ENCODE measurements at places on chromosomes 1 and 21. TPM values are rescaled to one million over a fixed set of nuclear protein-coding genes. Genes with fewer than 3 reads are reported as not detected.
A peak's percentile ranks its signal among the peaks of the same experiment; 100 is the strongest.

DNA sequence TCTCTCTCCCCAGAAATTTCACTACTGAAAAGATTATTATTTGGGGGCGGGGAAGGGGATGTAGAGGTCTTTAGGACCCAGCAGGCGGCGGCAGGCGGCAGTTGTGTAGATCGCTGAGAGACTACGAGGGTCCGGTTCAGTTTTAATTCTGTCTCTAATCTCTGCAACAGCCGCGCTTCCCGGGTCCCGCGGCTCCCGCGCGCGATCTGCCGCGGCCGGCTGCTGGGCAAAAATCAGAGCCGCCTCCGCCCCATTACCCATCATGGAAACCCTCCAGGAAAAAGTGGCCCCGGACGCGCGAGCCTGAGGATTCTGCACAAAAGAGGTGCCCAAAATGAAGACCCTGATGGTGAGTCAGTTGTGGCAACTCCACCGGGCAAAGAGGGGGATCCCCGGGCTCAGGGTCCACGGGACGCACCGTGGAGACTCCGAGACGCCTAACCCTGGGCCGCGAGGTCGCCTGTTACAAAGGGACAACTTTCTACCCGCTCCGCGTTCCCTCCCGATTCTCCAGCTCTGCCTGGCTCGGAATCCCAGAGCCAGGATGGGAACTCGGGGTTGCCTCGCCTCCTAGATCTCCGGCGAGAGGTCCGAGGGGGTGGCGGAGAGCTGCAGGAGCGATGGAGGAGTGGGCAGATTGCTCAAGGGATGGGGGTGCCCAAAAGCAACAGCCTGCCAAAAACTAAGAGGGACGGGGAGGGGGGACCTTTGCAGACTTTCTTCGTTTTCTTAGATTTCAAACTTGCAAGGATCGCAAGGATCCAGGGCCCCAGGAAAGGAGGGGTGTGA is at the start of gene ST6GALNAC5:
Gene ST6GALNAC5 (plus strand): TSS at position 139 of the 789 bp plus-strand sequence.
- DNase-seq, result peak; percentile 16

DNA sequence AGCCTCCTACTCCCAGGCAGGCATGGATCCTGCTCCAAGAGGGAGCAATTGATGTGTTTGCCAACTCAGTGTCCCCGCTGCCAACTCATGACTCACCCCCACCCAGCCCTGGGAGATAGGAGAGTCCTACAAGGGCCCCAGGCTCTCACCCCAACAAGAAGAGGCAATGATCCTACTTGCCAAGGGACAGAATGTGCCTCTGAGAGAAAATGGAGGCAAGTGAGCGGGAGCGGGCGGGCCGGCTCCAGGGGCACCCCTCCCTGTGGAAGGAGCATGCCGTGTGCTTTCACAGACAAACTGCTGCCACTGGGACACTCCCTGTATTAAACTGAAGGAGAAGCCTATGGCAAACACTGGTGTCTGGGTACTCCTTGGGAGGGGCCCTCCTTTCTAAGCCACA is 16.7 kb downstream of the PKP1 start:
- no peak for DNase-seq

DNA sequence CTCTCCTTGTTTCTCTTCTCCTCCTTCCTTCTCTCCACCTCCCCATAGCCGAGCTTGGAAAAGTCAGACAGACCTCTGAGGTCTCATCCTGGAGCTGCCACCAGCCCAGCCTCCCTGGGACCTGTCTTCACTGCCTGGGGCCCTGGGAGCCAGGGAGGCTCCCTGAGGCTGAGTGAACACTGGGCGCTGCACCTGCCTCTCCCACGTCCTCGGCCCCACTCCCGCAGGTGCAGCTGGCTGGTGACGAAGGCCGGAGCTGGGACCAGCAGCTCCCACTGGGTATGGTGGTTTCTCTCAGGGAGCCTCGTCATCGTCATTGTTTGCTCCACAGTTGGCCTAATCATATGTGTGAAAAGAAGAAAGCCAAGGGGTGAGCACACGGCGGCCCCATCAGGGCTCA is 5.3 kb downstream of the TNFRSF14 start:
- DNase-seq, result no peak

- no peak for DNase-seq
These were observed 8.3 kb upstream of the PADI1 start for GRCh38 chr1:17196496-17197185.

DNA sequence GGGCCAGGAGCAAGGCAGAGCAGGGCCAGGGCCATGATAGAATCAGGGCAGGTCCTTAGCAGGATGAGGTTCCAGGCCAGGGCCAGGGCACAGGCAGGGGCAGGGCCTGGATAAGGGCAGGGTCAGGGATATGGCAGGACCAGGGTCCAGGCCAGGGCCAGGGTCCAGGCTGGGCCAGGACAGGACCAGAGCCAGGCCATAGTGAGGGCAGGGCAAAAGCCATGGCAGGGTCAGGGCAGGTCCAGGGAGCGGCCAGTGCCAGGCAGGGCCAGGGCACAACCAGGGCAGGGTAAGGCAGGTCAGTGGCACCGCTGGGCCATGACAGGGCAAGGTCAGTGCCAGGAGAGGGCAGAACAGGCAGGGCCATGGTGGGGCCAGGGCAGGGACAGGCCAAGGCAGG is 152.2 kb downstream of the LIPI start:
- DNase-seq, result no peak

- DNase-seq, result no peak
These were observed 552.6 kb downstream of the MRPL39 start for GRCh38 chr21:25054689-25055088.

GRCh38 chr1:234533975-234534876 is 55.2 kb upstream of the TARBP1 start:
- peak; percentile 74 for DNase-seq

DNA sequence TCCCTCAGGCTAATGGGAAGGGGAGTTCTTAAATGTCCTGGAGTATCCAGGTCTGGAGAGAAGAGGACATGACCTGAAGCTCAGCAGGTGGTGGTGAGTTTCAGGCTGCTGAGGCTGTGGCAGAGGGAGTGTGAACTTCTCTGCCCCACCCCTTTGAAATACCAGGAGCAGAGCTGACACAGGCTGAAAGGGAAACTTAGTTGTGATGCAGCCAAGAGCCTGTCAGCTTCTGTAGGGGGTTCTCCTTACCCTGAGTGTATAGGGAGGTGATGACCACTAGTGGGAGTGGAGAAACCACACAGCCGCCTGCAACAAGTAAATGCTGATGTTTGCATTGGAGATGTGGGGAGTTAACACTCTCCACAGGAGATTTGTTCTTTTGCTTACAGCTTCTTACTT is 152.3 kb downstream of the FCRL5 start:
- no peak for DNase-seq

GRCh38 chr1:114344656-114345055 is 166.3 kb downstream of the TRIM33 start:
- no peak for DNase-seq

DNA sequence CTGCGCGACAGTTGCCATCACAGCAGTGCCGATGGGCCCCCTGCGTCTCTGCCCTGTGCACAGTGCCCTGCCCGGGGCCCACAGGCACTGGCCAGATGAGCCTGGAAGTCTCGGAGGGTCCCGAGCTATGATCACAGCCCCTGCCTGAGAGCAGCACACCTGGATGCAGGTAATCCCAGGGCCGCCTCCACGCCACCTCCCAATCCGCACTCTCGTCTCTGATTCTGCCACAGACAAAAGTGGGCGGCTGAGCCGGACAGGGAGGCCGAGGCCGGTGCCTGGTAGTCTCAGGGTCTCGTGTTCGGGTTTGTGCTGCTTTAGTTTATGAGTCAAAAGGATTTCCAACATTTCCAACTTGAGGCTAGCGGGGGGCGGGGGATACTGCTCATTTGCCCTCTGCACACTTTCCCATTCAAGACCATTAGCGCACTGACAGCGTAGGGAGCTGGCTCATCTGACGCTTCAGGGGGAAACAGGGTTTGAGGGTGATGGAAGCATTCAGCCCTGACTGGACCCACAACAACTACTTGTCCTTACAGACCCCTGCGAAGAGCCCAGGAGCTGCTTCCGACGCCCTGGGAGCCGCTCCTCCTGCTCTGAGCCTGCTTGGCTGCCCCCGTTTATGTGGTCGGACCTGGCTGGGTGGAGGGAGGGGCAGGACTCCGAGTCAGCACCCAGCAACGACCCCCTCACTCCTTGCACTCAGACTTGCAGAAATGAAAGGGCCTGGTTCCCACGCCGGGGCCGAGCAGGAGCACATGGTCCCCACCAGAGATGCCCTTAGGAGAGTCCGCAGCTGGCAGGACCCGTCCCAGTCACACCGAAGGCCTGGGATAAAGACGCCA is 1.8 kb upstream of the TTC34 start:
- no peak for DNase-seq

DNA sequence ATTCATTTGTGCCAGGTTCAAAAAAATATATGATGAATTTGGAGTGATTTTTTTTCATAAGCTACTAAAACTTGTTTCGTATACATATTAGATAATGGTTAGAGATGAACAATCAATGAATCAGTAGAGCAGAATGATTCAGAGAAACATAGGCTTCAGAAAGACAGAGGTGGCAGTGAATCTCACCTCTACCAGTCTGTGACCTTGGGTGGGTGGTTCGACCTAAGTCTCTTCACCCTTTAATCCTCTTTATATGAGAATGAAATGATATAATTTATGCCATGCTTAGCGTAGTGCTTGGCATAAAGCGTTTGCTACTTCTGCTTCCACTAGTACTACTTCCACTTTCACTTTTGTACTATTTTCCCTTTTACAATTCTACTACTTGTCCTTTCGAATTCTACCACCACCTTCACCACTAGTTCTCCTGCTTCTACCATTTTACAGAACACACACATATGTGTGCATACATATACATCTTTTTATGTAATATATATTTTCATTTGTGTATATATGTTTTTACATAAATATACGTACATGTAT is 45.1 kb downstream of the FYB2 start:
- DNase-seq, result no peak

DNA sequence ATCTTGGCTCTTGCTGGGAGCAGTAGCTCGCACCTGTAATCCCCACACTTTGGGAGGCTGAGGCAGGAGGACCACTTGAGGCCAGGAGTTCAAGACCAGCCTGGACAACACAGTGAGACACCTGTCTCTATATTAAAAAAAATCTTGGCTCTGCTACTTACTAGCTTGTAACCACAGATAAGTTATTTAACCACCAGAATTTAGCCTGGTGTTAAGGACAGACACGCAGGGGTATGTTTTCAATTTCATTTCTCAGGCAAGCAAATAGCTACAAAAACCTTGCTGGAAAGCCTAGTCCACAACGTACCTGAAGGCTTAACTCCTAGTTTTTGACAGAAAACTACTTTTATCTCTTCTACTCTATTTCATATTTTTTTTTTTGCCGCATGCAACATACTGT is 24.8 kb upstream of the GFI1 start:
- DNase-seq, result no peak

- no peak for DNase-seq
These were observed 14.8 kb upstream of the PTPRC start for GRCh38 chr1:198623752-198624647.

DNA sequence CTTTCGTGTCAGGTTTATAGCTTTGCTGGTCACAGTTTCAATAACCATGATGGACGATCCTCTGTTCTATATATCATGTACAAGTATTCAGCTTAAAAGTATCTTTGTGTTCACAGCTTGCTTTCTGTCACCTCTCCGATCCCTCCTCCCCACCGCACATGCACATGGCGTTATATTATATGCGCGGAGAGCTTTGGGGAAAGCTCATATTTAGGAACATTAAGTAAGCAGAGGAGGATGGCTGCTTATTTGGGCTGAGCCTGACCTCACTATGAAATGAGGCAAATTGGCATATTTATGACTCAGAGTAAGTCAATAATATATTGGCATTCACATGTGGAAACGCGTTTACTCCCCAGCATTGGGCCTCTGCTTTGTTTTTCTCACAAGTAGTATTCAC is 360.5 kb downstream of the HLX start:
- no peak for DNase-seq

GRCh38 chr1:65423884-65424572 is 3.6 kb downstream of the LEPR start:
- DNase-seq, result peak; percentile 89

DNA sequence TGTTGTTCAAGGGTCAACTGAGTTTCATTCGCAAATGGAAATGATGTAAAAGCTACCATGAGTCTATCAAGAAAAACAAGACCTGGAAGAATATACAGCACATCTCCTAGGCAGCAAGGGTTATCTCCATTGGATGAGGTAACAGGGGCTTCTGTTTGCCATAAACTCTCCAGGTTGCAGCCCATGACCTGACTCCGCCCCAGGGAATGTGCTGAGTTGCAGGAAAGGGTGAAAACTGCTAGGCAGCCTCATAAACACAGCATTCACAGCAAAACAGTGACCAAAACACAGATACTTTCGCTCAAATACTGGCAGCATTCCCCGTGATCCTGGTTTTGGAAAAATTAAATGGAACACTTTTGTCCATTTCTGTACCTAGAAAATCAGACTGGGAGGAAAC is 20.2 kb upstream of the ACTA1 start:
- no peak for DNase-seq

- peak; percentile 28 for DNase-seq
These were observed 24.8 kb upstream of the KCNE1 start for GRCh38 chr21:34536820-34537219.

- DNase-seq, result peak; percentile 62
These were observed 90.8 kb downstream of the DDAH1 start for GRCh38 chr1:85374160-85374559.

DNA sequence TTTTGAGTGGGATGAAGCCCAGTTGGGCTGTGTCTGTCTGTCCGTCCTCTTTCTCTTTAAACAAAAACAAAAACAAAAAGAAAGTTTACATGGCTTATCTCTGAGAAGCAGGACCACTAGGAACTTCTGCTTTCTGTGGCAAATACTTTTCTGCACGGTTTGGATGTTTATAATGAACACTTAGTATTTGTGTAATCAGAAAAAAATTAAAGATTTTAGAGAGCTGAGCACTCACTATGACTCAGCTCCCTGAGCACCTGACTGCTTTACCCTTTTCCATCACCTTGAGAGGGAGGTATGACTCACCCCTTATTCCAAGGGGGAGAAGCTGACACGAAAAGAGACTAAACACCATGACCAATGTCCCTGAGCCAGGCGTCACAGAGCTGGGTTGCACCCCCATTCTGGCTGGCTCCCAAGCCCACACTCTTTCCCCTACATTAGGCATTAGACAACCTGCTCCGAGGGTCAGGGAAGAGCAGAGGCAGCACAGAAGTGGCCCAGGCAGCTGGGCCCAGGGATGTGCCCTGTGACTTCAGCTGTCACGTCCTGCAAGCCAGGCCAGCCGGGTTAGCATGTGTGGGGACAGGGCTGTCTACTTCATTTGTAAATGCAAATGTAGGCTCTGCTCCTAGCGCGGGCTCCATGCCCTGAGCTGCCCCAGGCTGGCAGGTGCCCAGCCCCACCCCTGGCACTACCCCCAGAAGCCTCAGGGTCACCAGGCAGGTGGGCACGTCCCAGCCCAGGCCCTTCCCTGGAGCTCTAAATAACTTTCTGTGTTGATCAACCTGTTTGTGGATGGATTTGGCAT is 30.4 kb downstream of the RAP1GAP start:
- peak; percentile 17 for DNase-seq

LCE2C gene
- not detected for total RNA-seq

SPATA46 gene
- not detected for total RNA-seq

ERVH48-1 gene
- 0.05 TPM for total RNA-seq

MAP1LC3C gene
- not detected for total RNA-seq

HAO2 gene
- not detected for total RNA-seq

NTMT2 gene
- not detected for total RNA-seq

FCRL1 gene
- not detected for total RNA-seq

OR2T35 gene
- total RNA-seq, result not detected

OVAAL gene
- total RNA-seq, result not detected

IFI44 gene
- total RNA-seq, result 9.5 TPM

MASP2 gene
- total RNA-seq, result not detected
